AG10803 (cell line): ENCODE measurements at places on chromosomes 1 and 21.

GRCh38 chr21:31371715-31372470 is 27.8 kb upstream of the TIAM1 start:
- no peak for DNase-seq

- peak; percentile 15 for DNase-seq
Observed at GRCh38 chr1:1441002-1441888, 5.8 kb downstream of the VWA1 start.

GRCh38 chr1:79663916-79664315 is 657.4 kb upstream of the ADGRL4 start:
- no peak for DNase-seq

DNA sequence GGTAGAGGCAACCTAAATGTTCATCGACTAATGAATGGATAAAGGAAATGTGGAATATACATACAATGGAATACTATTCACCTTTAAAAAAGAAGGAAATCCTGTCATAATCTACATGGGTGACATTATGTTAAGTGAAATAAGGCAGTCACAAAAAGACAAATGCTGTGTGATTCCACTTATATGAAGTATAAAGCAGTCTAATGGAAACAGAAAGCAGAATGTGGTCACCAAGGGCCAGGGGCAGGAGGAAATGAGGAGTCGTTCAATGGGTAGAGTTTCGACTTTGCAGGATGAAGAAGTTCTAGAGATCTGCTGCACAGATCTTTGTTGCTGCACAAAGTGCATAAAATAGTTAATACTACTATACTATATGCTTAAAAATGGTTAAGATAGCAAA is 7.8 kb downstream of the DIPK1A start:
- no peak for DNase-seq

GRCh38 chr1:241357366-241358340 is 648 bp upstream of the RGS7 start:
- peak; percentile 13 for DNase-seq

GRCh38 chr1:26169669-26170471 is at the start of gene ZNF593:
Gene ZNF593 (plus strand): TSS chr1:26169908. CDS start chr1:26169984, 76 bp downstream.
- peak; percentile 87 for DNase-seq
